ENCODE measurements at places on chromosomes 12 and 14.

DNA sequence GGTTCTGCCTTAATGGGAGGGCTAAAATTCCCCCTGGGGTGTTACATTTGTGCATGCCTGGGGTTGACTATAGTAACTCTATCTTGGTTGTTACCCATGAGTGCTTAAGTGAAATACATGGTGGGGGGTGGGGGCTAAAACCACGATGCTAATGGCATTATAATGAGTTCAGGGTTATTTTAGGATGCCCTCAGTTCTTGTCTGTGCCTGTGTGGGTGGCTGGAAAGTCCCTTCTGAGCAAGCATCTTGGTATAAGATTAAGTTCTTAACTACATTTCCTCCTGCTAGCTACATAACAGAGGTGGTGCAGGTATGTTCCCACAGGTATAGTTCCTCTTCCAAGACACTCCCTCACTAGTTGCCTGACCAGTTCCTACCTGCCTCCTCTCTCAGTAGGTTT lies 822.3 kb downstream of the LRFN5 start:
- no peak for DNase-seq

DNA sequence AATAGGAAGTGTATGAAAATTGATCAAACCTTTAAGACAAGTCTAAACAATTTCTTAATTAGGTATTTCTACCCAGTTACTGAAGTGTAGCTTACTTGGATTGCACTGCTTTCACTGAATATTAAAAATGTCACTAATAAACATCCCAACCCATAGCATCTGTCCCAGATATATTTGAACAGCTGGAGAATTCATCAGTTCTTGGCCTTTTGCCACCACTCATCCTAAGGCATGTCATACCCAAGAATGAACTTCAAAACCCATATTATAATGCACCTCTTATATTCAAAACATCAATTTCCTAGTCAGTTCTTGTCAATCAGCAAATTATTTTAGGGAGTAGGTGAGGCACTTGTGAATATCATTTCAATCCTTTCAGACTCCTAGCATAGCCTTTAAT lies 392.3 kb downstream of the PAWR start:
- DNase-seq = no peak

DNA sequence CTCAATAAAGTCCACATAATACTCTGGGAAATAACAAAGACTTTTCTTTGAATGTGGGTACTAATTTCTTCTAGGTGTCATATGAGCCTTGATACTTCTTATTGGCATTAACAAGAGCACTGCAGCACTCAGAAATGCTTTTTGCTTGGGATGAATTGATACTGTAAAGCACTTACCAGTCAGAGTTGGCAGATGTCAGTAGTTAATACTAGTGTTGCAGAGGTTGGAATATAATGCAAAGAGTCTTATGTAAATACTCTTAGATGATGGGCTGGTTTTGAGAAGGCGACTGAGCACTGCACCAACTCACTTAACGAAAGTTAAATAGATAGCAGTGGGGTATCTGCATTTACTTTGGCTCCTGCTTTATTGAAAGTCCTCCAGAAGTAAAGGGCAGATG lies 25.6 kb upstream of the MBIP start:
- no peak for DNase-seq

DNA sequence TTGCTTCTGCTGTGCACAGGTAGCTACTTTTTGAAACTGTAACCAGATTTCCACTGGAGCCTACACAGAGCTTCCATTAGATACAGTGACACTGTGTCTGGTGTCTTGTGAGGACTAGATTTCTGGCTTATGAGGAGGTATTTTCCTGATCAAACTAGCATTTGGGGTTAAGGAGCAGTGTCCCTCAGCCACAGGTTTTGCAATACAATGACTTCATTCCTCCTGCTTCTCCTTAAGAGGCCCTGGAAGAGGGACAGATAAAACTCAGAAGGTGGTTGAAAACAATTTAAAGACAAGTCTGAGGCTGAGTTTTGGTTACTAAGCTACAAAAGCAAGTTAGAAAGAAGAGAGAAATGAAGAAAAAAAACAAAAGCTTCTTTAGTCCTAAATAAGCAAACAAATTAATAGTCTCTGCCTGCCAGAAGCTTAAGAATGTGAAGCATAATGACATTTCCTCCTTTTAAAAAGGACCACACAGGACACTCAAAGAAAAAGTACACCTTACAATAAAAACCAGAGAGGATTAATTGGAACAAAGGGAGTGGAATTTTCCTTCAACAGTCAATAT lies 53.0 kb downstream of the PKP2 start:
- DNase-seq = no peak

- no peak for DNase-seq
Observed at GRCh38 chr12:91871751-91872150, 273.9 kb downstream of the BTG1 start.

- no peak for DNase-seq
Observed at GRCh38 chr12:96534339-96534738, 45.0 kb downstream of the CFAP54 start.

- no peak for DNase-seq
Observed at GRCh38 chr12:54376596-54376995, 7.9 kb downstream of the ZNF385A start.

GRCh38 chr14:29788093-29788492 lies 139.6 kb downstream of the PRKD1 start:
- DNase-seq = no peak
